ENCODE measurements at places on chromosomes 4 and X.

- DNase-seq = no peak
Measured at GRCh38 chr4:129254126-129254525, 158.2 kb downstream of the C4orf33 start.

- DNase-seq = no peak
Measured at GRCh38 chr4:17557880-17558279, 19.1 kb upstream of the LAP3 start.

DNA sequence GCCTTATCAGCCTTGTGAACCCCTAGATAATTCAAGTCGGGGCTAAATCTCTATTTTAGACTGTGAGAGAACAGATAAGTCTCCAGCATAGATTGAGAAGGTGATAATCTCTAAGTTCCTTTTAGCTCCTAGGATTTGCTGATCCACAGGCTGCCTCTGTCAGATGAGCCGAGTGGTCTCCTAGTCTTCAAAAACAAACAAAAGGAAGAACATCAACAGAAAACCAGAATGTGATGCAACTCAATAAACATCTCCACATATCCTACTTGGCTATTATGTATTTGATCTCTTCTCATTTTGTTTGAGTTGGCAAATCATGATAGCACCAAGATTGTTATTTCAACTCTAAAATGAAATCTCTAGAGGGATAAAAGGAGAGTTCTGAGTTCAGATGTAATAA lies 88.4 kb upstream of the SLC7A11 start:
- no peak for DNase-seq

DNA sequence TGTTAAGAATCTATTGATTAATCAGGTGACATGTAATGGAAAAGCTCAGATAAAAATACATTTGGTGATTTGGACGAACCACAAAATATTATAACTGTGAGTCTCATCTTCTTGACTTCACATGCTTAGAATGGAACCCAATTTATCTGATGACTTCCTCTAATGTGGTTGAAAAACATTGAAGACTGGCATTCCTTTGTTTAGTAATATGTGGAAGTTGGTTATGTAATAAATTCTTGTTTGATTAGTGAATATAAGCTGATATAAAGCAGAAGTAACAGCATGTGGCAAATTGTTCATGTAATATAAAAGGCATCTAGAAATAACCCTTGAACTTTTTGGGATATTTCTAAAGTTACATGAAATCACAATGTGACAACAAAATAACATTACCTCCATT lies 9.7 kb downstream of the GIMD1 start:
- no peak for DNase-seq

- DNase-seq = no peak
Measured at GRCh38 chrX:16524316-16524715, 125.6 kb upstream of the S100G start.

DNA sequence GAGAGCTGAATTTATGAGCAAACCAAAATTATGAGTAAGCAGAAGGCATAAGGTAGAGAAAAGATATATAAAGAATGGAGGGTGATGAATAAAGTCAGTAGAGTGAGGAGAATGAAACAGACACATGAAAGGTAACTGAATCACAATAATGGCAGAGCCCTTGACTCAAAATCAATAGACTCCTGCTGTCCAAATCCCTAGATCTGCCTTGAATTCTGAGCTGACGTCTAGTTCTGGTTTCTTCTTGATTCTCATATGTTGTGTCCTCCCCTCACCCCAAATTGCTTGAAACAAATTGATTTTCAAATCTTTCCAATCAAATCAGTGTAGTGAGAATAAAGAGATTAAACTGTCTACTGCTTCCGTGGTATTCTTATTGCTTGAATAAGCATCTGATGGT lies 86.6 kb upstream of the IQCM start:
- DNase-seq = no peak

GRCh38 chr4:138891631-138892031 lies 124.0 kb upstream of the NOCT start:
- DNase-seq = no peak

GRCh38 chr4:156401371-156401770 lies 447.7 kb upstream of the CTSO start:
- no peak for DNase-seq

DNA sequence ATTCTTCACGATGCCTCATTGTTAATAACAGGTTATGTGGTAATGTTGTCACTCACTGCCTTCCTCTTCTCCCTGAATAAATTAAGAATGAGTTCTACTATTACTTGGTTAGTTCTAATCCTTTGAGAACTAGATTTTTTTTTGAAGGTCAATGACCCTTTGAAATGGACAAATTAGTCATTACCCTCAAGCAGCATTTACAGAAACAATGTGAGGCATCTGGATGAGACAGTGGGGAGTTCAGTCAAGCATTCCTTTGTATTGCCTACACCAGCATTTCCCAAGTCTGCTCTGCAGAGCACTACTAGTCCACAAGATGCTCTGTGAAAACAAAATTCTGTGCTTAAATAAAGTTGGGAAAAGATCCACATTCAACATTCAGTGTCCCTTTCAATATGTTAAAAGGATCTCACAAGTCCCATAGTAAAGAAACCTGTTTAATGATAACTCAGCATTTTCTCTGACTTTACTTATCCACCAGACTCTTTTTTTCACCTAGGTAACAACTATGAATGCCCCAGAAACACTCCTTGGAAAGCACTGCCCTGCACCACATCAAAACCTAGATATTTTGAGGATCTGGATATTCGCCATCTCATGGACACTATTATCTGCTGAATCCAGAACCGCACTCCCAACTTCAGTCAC lies 60.6 kb downstream of the CHRDL1 start:
- DNase-seq = no peak

GRCh38 chrX:24920769-24921168 lies 95.0 kb downstream of the ARX start:
- DNase-seq = no peak

GRCh38 chr4:155187989-155188388 lies 20.4 kb upstream of the NPY2R start:
- no peak for DNase-seq

GRCh38 chr4:101262683-101263082 lies 84.6 kb downstream of the PPP3CA start:
- DNase-seq = no peak

DNA sequence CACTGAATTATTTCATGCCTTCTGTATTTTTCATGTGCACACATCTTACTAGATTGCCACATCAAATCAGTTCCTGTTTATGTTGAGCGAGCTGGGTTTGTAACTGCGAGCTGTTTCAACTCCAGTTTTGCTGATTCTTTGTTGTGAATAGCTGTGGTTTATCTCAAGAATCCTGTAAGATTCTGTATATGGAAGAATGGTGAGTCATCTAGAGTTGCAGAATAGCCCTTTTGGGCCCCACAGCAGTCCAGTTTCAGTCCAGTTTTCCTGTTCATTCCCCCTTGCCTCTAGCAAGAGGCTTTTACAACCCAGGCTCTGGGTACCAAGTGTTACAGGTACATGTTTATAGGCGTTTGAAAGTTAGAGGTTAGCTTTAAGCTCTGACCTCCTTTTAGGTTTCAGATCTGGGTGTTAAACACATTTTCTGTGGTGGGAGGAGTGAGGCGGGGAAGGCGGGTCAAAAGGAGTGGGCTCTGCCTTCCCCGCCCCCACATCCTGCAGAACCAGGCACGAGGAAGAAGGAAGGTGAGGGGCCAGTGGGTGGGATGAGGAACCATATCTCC lies 32.7 kb downstream of the TBC1D14 start:
- DNase-seq = no peak

- peak; percentile 20 for DNase-seq
Measured at GRCh38 chr4:153432965-153433753, 33.0 kb upstream of the TMEM131L start.

DNA sequence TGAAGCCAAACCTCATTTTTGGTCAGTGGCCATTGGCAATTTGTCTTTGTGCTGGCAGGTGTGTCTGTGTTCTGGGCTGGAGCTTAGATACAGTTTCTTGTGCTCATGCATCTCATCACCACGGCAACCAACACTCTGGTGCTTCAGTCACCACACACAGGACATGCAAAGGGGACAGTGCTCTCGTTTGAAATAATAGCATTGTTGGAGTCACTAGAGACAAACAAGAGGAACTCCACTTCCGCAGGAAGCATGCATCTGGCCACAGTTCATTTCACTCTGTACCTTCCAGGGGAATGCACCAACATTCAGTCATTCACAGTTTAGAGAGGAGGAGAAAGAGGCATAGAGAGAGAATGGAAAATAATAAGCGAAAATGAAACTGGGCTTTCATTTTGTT lies 267.4 kb downstream of the ANK2 start:
- DNase-seq = no peak

DNA sequence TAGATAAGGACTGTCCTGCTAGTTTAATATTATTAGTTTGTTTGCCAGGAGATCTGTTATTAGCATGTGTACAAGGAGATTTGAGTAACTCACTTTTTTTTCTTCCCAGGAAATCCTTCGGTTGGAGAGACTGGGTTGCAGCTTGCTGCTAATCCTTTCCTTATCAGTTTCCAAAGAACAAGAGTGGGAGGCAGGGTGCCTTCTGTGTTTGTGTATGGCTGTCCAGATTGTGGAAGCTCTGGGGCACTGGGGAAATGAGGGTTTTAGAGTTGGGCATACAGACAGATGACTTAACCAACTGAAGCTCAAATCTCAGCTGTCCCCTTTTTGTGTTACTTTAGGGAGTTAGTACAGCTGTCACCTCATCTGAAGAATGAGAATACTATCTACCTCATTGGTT lies 12.6 kb upstream of the SUPT20HL1 start:
- DNase-seq = no peak

DNA sequence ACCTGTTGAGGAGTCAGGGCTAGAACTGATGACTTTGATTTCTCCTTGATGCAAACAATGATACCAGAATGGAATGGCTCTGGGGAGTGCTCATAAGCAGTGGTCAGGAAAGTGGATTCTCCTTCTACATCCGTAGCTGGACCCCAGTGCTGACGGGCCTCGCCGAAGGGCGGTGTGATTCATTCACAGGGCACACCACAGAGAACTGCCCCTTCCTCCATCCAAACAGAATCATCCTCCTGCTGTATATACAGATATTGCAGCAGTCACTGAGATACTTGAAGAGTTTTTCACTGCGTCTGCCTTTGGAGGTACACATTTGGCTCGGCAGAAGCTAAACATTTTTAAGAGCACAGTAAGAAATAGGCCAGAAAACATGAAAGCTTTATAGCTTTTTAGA lies 7.3 kb upstream of the DCTD start:
- DNase-seq = no peak

Measured in stimulated activated CD8-positive, alpha-beta memory T cell treated with anti-CD3 and anti-CD28 coated beads, Interleukin-7, amount 100 ng/mL, for 1 hour (primary cell).